Right atrium auricular region (tissue), 2 donors: ENCODE measurements at places on chromosomes 2 and 18. TPM values are rescaled to one million over a fixed set of nuclear protein-coding genes. Genes with fewer than 3 reads are reported as not detected.

DNA sequence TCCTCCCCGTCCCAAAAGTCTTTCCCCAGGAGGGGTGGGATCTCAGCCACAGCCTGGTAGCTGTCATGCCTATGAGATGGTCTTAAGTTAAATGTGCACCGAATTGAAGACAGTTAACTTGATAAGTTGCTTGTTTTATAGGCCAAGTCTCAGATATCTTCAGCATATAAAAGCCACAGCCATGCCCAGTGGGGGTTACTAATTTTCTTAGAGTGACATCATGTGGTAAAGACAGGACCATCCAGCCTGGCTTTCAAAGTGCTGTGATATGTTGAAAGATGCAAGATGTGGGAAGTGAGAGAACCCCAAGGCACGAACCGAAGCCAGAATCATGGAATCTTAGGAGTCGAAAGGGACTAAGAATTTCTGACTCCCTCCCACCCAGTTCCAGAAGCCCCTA is 42.1 kb upstream of the FAM124B start:
- no peak for DNase-seq

GRCh38 chr2:166238176-166238575 is 110.4 kb upstream of the SCN1A start:
- DNase-seq: no peak

- no peak for DNase-seq
Measured at GRCh38 chr2:75800456-75800855, 89.7 kb upstream of the GCFC2 start.

The VIT gene
- total RNA-seq: 16.9 TPM

DNA sequence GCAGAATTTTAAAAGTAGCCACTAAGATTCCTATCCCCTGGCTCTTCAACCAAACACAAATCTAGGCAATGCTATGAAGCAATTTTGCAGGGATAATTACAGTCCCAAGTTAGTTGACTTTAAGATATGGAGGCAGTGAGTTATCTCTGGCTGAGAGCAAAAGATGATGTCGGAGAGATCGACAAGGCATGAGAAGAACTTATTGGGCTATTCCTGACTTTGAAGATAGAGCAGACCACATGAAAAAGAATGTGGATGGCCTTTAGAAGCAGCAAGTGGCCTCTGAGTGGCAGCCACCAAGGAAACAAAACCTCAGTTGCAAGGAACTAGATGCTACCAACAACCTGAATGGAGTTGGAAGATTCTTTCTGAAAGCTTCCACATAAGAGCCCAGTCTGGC is 58.2 kb upstream of the PPM1B start:
- no peak for DNase-seq
